ENCODE measurements at places on chromosomes 2 and 18. TPM values are rescaled to one million over a fixed set of nuclear protein-coding genes. Genes with fewer than 3 reads are reported as not detected.

DNA sequence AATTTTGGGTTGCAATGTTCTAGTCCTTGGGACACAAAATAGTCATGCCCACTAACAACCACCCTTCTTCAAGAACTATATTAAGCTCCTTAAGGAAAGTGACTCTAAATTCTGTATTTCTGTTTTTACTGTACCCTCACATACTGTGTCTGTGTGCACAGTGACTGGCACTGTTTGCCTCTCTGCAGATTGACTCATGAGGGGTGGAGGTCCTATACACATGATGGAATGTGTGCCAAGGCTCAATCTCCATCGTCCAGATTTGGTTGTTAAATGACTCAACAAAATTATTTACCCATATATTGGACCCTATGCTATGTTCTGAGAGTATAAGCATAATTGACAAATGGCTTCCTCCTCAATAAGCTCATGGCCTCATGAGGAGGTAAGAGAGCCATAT lies 126.6 kb upstream of the CWC22 start:
- no peaks in the 10 kb centered on the region for H3K27me3 ChIP-seq
- no peak overlapping the region for H3K27ac ChIP-seq

DNA sequence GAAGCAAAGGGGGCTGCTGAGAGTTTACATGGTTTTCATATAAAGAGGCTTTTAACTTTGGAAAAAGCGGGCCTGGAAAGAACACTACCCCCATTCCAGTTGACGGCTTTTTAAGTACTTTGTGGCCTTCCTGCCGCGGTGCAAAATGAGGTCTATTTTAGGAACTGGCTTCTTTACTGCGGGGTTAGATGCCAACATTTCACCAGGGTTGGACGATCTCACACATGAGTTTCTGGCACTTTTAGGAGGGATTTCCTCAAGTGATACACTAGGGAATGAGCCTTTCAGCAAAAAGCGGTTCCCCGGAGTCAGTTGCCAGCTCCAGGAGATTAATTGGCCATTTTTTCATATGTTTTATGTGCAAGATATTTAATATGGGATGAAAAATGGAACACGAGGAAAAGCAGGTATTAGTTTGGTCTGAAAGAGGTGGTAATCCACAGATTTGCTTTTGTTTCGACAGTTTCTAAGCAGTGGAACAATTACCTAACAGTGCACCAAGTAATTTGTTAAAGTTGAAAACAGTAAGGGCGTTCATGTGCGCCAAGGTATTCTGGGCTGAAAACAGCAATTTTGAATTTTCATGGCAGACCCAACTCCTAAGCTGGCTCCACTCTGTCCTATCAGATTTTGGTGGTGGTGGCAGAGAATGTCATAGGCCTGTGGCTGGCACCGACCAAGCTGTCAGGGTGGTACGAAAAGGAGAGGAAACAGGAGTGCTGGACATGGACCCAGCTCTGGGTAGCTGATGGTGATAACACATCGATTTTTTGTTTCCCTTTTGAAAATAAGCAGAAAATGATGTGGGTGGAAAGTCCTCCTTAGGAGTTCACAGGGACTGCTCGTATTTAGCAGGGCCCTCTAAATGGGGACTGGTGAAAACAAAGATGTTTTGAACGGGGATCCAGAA lies 55.6 kb upstream of the FZD5 start:
- H3K36me3 ChIP-seq: peaks cover 4% of the 10 kb centered on the region
- no peak for DNase-seq
- no peaks in the 10 kb centered on the region for H3K27me3 ChIP-seq
- H3K4me3 ChIP-seq: no peak overlapping the region
- H3K27ac ChIP-seq: no peak overlapping the region

DNA sequence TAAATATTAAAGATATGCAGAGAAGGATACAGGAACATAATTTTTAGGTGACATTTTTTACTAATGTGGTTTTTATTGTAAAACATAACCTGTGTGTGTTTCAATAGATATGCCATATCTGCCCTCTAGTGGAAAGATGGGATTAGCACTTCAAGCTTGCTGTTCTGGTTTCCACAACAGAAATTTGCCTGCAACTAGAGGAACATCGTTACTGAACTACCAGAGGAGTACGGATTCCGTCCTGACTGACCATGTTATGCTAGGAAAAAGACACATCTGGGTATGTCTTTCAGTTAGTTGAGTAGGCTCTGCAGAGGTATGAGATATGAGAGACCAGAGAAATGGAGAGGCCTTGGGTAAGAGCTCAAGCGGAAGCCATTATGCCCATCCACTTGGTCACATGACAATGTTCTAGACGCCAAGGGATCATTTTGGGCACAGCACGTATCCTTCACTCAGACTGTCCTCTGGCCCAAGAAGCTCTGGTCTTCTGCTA lies 104.9 kb downstream of the MBD2 start:
- DNase-seq: no peak
- H3K4me3 ChIP-seq: no peak overlapping the region
- H3K27ac ChIP-seq: no peak overlapping the region
- H3K27me3 ChIP-seq: no peaks in the 10 kb centered on the region
- H3K4me1 ChIP-seq: no peaks in the 10 kb centered on the region

DNA sequence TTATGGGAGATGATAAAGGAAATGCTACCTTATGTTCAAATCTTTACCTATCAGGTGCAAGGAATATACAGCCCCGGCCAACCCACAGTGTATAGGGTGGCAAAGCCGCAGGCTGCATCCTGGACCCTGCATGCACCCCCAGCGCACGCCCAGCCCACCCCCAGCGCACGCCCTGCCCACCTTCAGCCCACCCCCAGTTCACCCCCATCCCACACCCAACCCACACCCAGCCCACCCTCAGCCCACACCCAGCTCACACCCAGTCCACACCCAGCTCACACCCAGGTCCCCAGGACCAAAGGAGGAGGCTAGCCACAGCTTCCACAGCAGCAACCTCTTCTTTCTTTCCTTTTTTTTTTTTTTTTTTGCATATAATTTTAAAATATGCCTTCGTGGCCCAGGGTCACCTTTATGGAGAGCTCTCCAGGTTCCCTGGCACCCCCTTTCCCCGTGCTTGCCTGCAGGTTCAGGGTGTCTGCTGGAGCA lies 120.9 kb downstream of the PTGR3 start:
- no peaks in the 10 kb centered on the region for H3K36me3 ChIP-seq
- no peaks in the 10 kb centered on the region for H3K4me1 ChIP-seq
- DNase-seq: no peak
- no peak overlapping the region for H3K4me3 ChIP-seq
- no peaks in the 10 kb centered on the region for H3K27me3 ChIP-seq

DNA sequence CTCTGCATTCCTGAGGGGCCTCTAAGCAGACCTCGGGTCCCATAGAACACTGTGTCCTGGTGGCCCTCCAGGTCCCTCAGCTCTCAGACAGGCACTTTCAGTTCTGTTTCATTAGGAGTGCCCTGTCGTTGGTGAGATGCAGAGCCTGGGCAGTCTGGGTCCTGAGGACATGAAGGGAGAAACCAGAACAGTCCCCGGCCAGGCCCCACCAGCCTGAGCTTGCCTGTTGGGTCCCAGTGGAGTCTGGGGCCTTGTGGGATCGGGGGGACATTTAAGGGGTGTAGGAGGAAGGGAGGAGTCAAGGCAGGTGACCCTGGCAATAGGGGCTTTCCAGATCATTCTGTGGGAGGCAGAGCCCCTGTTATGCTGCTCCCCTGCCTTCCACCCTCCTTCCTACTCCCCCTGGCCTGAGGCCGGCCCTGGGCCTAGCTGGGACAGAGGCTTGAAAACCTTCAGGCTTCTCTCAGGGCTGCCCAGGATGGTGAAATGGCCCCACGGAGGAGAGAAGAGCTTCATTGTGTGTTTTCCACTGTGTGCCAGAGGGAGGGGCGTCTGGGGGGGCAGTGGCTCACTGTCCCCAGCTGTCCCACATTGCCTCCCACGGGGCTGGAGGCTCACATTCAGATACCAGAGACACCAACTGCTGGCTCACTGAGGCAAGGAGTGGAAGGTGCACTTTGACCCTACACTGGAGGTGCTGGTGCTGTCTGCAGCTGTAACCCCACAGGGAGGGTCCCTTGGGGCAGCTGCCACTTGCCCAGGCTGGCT lies 26.6 kb upstream of the CATIP start:
- H3K4me1 ChIP-seq: peaks cover 42% of the 10 kb centered on the region
- no peak for DNase-seq
- no peaks in the 10 kb centered on the region for H3K27me3 ChIP-seq
- H3K36me3 ChIP-seq: no peaks in the 10 kb centered on the region

Gene CD8A
- total RNA-seq: 208 TPM

DNA sequence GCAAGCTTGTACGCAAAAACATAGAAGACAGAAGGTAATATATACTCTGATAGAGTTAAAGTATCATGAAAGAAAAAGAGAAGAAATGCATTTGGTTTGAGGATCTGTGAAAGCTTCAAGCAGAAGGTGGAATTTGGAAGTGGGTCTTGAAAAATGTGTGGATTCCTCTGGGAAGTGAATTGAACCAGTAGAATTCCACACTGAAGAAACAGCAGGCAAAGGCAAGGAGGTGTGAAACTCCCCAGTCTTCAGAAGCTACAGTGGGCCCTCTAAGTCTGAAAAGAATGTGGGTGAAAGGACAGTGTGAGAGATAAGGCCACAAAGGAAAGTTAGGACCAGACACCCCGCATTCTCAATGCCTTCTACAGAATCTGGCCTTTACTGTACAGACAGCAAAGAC lies 25.6 kb downstream of the COBLL1 start:
- no peak overlapping the region for H3K4me3 ChIP-seq
- DNase-seq: no peak
- H3K27ac ChIP-seq: no peak overlapping the region
- H3K4me1 ChIP-seq: no peaks in the 10 kb centered on the region
- no peaks in the 10 kb centered on the region for H3K36me3 ChIP-seq
- H3K27me3 ChIP-seq: no peaks in the 10 kb centered on the region

Gene SLC4A5
- total RNA-seq: 8.0 TPM

- H3K36me3 ChIP-seq: peaks cover 50% of the 10 kb centered on the region
- H3K4me1 ChIP-seq: no peaks in the 10 kb centered on the region
- H3K27ac ChIP-seq: no peak overlapping the region
- no peaks in the 10 kb centered on the region for H3K27me3 ChIP-seq
Observed at GRCh38 chr2:28904802-28905457, 10.5 kb downstream of the WDR43 start.

- DNase-seq: no peak
- H3K27me3 ChIP-seq: peaks cover 72% of the 10 kb centered on the region
Observed at GRCh38 chr2:222294996-222295367, 3.8 kb downstream of the PAX3 start.

- no peak overlapping the region for H3K27ac ChIP-seq
- no peaks in the 10 kb centered on the region for H3K36me3 ChIP-seq
Observed at GRCh38 chr2:217954051-217954450, 48.7 kb downstream of the TNS1 start.

DNA sequence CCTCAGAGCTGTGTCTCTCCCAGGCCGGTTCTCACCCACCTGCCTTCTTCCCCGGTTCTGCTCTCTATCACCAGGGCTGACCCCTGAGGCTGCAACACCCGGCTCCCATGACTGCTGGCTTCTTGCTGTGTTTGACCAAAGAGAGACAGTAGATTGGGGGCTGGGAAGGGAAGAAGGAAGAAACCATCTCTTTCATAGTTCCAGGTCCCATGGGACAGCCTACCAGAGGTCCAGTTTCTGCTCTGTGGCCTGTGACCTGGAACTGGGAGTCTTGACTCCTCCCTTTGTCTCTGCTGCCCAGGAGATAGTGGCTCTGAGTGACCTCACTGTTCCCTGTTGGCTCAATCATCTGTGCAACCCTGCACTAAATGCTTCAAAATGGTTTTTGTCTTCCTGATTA lies 38.1 kb downstream of the ALPK2 start:
- no peak overlapping the region for H3K27ac ChIP-seq
- no peak for DNase-seq
- no peaks in the 10 kb centered on the region for H3K36me3 ChIP-seq
- peaks cover 2% of the 10 kb centered on the region for H3K27me3 ChIP-seq

Gene TEX44
- total RNA-seq: not detected

- DNase-seq: no peak
- no peaks in the 10 kb centered on the region for H3K36me3 ChIP-seq
- no peak overlapping the region for H3K4me3 ChIP-seq
- no peaks in the 10 kb centered on the region for H3K27me3 ChIP-seq
- no peak overlapping the region for H3K27ac ChIP-seq
Observed at GRCh38 chr2:153213022-153213421, 265.5 kb downstream of the RPRM start.

Data from natural killer cell (primary cell).